NCI-H1436 treated with DMSO at 0.1 percent for 48 hours (cell line): ENCODE measurements at places on chromosomes 7 and 10.

- no peak for DNase-seq
Measured at GRCh38 chr10:47095848-47096612, 184.8 kb downstream of the PTPN20 start.

- DNase-seq, result no peak
Measured at GRCh38 chr7:77284005-77284404, 84.4 kb upstream of the FGL2 start.

DNA sequence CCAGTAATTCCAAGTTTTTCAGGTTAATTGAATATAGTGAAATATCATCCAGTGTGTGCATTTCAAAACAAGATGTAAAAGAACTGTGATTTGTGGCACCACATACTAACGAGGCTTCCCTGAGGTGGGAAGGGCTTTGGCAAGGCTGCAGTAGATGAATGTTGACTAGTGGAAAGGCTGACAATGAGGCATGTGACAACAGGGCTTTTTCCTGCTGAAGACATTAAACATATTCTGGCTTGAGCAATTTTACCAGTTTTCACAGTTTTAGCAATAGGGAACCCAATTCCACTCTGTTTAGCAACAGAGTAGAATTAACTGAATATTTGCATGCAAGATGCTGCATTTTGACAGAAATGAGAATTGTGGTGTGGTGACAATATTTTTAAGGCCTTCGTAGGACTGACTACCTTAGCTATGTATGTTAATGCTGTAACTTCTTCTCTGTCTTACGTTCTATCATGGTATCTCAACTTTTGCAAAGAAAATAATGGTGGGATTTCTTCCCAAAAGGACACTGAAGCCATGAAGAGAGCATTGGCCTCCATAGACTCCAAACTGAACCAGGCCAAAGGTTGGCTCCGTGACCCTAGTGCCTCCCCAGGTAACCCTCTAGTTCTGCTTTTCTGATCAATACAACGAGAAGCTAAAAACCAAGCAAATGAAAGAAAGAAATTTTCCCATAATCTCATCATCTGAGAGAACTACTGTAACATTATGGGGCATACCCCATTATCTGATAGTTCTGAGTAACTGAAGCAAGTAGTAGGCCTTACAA, 68.5 kb downstream of the AP3M1 start:
- DNase-seq, result no peak

DNA sequence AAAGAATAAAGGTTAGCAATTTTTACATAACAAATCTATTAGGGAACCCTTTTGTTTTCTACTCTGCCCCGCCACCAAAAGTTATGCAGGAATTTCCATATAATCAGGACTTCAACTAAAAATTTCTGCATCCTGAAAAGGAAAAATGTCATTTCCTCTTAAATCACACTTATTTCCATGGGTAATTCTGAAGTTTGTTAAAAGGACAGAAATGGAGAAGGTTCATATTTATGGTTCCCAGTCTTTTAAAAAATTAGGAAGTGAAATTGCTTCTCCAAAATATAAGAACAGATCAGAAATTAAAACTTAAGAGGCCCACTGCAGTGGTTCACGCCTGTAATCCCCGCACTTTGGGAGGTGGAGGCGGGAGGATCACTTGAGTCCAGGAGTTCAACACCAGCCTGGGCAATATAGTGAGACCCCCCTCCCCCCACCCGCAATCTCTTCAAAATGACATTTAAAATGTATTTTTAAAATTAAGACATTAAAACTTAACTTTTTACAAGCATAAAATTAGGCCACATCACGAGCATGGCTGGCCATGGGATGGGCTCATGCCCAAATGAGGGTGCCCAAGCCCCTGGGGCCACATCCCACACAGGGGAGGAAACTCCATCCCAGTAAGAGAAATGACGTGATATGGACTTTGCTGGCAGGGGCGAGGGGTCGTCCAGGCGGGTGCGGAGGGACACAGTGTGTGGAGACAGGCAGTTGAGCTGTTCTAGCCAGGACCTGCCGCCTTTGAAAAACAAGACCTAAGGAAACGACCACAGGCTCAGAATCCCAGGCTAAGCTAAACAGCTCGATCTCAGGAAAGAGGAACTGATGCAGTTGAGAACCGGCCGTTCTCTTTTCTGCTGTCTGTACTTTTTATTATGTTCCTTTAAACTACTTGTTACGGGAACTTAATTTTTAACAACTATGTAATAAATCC, 51.3 kb upstream of the NFE2L3 start:
- DNase-seq, result no peak
